ENCODE measurements at places on chromosomes 12 and 14.

DNA sequence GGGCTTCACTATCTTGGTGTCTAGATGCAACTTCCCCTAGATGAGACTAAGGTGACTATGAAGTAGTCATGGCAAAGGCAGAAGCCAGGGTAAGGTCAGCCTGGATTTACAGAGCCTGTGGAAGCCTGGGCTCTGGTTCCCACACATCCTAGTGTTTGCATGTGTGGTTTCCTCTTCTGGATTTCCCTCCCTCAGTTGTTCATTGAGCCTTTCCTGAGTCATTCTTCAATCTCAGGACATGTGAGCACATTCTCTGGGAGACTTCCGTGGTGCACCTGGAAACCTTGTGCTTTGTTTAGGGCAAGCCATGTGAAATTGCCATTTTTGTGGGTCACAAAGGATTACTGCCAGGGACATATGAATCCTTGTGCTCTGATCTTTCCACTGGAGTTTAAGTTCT is 236.6 kb downstream of the C12orf75 start:
- DNase-seq = no peak

GRCh38 chr12:76545486-76545885 is 14.1 kb downstream of the OSBPL8 start:
- DNase-seq = no peak

GRCh38 chr12:120229487-120230325 is 28.8 kb upstream of the RPLP0 start:
- DNase-seq = peak; percentile 59

DNA sequence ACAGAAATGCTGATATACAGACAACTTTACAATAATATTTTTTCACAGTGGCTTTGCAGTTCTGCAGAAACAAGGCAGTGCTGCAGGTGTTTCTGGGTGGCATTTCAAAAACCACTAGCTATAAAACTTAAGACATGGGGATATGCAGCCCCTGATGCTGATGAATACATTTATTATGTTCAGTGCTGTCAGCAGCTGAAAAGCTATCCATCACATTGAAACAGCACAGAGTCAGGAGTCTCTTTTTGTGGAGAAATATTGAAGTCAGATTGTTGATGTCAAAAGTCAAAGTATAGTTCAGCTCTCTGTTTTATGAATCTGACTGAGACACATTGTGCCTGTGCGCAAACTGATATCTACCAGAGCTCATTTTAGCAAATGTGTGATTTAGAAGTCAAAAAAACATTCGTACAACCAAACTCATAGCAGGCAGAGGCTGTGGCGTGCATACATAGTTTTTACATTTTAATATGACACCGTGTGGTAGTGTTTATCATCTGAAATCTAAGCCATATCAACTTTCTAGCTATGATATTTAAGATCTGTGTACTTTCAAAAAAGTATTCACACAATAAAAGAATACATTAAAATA is 467.6 kb downstream of the PRKD1 start:
- DNase-seq = no peak

- peak; percentile 24 for DNase-seq
Measured at GRCh38 chr12:77231501-77231918, 166.1 kb upstream of the E2F7 start.

DNA sequence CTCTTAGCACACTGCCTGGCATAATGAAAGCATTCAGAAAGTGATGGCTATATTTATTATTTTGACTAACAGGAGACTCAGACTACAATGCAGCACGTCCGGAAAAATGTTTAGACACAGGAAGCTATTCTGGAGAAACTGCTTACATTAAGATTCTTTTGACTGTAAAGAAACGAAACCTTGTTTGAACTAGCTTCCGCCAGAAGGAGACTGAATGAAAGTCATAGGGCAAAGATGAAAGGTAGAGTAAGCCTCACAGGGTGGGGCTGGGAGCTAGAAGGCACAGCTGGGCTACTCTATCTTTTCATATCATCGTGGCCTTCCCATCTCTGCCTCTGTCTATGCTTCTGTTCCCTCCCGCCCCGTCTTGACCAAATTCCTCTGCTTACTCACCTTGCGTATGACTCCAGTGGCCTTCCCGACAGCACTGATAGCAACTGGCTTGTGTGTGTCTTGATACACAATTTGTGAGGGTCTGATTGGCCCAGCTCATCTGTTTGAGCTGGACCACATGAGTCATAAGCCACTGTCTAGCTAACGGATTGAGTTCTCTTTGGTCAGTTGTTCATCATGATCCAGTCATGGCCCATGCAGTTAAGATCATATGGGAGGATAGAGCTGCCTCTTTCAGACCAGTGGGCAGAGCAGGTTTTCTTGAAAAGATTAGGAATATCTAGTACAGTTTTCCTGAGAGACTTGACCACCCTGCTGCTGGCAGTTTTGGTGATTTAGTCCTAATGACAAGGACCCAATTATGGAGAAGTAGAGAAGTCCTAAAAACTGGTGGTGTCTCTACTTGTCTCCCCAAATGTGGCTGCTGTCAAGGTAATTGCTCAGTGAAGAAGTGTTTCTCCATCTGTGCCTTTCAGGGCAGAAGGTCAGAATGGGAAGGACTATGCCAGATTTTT is 151.5 kb upstream of the SLC38A2 start:
- peak; percentile 84 for DNase-seq
